Activated naive CD8-positive, alpha-beta T cell treated with anti-CD3 and anti-CD28 coated beads, Interleukin-2, amount 10 ng/mL, durations not matched to agents 7 days and 5 days (primary cell): ENCODE measurements at places on chromosomes 3 and 15. TPM values are rescaled to one million over a fixed set of nuclear protein-coding genes. Genes with fewer than 3 reads are reported as not detected.

- DNase-seq, result no peak
Observed at GRCh38 chr3:107953722-107954121, 137.1 kb downstream of the CD47 start.

GRCh38 chr3:79268422-79268821 is 499.4 kb downstream of the ROBO1 start:
- DNase-seq, result no peak

DNA sequence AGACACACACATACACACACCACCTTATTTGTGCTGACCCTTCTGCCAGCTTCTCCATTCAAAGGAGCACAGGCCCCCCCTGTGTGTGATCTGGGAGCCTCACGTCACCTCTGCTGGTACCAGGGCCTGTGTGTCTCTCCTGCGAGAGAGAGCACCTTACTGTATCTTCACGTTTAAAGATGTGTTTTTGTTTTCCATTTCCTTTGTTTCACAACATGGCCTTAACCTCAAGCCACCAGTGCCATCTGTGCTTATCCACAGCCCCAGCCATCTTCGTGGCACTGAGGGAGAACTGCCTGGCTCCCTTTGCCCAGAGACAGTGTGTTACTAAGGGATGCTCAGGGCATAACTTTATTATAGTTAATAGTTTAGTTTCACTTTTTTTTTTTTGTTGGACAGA is 52.3 kb downstream of the ABHD2 start:
- DNase-seq, result no peak

CPB1 gene
- total RNA-seq, result not detected

DNA sequence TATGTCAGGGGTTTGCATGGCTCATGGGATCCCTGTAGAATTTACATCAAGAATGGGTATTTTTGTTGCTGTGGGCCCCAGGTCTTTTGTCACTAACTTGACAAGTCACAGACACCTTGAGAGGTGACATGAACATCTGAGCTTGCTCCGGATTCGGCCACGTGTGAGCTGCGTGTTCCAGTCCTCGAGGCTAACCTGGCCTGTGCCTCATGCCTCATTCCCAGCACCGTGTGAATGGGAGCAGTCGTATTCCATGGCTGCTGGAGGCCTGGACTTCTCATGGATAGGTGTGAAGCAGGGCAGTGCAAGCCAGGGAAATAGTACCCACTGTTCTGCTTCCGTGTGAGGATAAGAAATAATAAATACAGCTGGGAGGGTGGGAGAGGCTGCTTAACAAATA is 423.5 kb downstream of the OCA2 start:
- no peak for DNase-seq

RNU6-1 gene
- not detected for total RNA-seq

CLDN16 gene
- not detected for total RNA-seq

DNA sequence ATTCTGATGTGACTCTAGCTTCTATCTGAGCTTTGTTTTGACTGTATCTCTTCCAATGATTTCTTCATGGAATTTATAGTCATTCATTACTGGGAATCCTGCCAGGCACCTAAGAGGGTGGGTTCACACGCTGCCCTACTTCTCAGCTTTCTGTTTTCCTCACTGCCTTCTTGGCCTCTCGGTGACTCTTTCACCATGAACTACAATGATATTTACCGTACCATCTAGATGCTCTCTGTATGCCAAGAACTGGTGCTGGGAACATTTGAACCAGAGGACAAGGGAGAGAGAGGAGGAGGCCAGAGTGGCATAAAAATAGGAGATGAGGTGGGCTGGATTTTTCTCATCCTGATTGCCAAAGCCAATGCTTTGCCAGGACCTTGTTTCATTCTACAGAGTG is 280.0 kb upstream of the P2RY1 start:
- DNase-seq, result no peak
